ENCODE measurements at places on chromosomes 2 and 18.

DNA sequence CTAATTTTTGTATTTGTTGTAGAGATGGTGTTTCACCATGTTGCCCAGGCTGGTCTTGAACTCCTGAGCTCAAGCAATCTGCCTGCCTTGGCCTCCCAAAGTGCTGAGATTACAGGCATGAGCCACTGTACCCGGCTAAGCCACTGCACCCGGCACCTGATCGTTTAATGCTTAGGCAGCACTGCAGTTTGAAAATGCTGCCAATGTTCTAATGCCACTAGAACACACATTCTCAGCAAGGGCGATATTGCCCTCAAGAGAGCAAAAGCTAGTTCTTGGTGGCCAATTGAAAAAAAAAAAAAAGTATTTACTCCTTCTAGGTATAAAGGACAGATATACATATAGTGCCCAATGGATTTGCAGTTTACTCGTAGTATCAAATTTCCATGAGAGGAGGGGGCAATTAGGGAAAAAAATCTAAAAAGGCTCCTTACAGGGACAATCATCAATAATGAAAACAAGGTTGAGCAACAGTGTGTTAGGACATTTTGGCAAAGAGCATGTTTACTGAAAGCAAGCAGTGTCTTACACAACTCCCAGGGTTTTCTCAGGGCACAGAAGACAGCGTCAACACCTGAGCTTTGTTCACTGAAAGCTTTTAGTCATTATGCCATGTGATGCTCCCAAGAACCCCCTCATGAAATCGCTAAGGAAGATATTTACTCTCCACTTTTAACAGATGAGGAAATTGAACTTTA lies 199.9 kb upstream of the PKDCC start:
- DNase-seq: no peak

DNA sequence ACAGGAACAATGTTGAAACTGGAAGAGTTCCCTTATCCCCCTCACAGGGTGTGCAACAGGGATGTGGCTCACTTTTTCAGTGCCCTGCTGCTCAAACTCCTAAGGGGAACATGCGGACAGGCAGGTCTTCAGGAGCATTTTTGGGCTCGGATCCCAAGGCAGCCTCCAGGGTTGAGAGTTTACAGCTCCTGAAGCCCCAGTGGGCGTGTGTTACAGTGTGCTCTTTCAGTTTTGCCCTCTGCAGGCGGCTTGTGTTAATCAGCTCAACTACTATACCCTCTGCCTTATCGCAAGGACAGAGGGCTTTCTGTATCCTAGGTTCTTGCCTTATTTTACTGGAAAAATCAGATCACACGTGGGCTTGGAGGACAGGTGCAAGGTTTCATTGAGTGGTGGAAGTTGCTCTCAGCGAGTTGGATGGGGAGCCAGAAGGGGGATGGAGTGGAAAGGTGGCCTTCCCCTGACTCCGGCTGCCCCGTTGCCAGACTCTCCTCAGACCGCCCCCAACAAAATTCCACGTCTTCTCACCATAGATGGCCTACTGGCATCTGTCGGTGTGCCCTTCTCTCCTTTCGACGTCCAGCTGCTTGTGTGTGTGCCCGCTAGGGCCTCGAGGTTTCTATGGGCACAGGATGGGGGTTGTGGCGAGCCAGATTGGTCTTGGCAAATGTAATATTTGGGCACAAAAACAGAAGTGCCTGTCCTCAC lies 541.9 kb downstream of the TMX3 start:
- no peak for DNase-seq

DNA sequence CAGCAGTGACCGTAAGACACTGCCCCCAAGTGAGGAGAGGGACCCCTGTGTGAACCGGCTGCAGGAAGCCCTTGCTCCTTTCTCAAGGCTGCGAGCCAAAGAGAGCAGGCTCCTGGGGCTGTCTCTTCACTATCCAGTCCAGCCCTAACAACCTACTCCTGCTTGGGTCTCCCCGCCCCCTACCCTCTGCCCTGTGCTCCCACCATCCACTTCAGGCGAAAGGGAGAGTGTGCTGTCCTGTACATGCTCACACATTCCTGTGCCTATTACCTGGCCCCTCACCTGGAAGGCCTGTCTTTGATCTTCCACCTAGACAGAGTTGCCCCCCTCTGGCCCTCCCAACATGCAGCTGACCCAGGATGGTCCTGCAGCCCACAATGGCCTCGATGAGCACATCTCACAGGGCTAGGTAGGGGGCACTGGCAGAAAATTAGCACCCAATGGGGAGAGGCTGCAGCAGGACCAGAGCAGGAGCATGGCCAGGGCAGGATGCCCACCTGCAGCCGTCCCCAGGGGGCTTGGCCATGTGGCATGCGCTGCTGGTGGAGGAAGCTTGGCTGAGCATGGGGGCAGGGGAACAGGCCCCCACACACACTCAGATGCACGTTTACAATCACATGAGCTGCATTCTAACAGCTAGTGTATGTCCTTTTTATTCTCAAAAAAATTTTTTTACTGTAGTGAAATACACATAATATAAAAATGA lies 93.5 kb downstream of the POLR1A start:
- DNase-seq: no peak

DNA sequence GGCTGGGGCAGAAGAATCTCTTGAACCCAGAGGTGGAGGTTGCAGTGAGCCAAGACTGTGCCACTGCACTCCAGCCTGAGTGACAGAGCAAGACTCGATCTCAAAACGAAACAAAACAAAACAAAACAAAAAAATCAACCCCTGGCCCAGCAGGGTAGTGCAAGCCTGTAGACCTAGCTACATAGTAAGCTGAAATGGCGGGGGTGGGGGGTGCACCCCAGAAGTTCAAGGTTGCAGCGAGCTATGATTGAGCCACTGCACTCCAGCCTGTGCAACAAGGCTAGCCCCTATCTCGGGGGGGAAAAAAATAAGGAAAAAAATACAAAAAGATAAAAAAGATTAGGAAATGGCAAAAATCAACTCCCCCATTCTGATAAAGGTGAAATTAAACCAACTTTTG lies 6.4 kb downstream of the ATL2 start:
- DNase-seq: no peak

- DNase-seq: peak; percentile 29
Measured at GRCh38 chr2:101698014-101698843, 722 bp downstream of the MAP4K4 start.
